ENCODE measurements at places on chromosomes 16 and 17. TPM values are rescaled to one million over a fixed set of nuclear protein-coding genes. Genes with fewer than 3 reads are reported as not detected.

The PHOSPHO1 gene
- 2.0 TPM for total RNA-seq

The ABCC3 gene
- total RNA-seq, result 54.9 TPM

DNA sequence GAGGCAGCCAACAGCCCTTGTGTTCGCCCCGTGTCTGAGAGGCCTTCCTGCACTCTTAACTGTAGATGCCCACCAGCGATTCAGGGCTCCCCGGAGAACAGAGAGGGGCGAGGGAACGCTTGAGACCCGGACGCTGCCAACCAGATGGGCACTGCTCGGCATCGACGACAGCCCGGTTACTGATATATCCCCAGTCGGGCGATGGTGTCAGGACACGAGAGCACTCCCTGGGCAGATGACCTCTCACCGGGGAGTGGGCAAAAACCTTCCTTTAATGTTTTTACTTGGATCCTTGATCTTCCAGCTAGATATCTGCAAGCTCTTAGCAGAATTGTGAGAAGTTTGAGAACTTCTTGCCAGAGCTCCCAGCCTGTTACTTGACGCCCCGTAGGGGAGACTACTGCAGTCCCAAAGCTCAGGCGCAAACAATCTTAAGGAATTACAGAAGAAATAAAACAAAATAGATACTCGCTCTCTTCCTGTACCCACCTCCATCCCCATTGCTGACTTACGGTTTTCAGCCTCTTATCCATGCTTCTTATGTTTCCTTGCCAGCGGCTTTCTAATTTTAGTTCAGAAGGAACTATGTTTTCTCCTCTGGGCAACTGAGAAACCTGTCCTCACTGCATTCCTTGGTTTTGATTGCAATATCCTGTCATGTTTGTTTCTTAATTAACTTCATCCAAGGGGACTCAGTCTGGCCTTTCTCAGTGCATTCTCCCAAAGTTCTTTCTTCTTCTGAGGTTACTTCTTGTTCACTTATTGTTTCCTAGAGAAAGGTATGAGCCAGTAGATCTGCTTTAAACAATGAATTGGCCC is 845 bp downstream of the SP2 start:
- no peak for DNase-seq

GRCh38 chr17:17966399-17966798 is 5.8 kb downstream of the TOM1L2 start:
- DNase-seq, result no peak

- no peak for DNase-seq
Observed at GRCh38 chr17:80318166-80318565, 57.5 kb downstream of the RNF213 start.

DNA sequence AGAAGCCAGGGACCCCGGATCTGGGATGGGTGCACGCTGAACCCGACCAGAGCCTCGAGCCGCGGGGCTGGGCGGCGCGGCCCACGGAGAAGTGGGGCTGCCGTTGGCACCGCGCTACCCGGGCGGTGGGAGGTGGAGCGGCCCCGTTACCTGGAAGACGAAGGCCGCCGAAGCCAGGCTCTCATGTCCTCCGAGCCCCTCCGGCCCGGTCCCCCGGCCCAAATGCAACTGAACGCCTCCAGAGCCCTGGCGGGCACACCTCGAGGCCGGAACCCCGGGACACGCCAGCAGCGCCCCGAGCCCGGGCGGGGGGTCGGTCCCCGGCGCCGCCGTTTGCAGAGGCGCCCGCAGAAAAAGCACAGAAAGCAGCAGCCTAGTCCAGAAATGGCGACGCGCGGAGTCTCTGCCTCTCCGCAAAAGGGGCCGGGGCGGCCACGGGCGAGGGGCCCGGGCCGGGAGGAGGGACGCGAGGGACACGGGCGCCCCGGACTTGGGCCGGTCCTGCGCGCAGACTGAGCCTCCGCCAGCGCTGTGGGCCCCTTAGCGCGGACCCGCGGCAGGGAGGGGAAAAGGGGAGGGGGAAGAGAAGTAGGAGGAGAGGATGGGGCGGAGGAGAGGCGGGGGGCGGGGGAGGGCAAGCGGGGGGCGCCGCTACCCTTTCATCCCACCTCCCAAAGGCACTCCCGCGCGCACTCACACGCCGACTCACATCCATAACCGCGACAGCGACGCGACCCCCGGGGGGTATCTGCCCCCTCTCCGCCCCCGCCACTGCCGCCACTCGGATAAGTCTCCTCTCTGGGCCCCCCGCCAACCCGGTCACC is 1.4 kb downstream of the AXIN2 start:
- DNase-seq, result peak; percentile 78

The ZNF174 gene
- 10.9 TPM for total RNA-seq

GRCh38 chr16:55710466-55710865 is 54.7 kb downstream of the SLC6A2 start:
- no peak for DNase-seq

DNA sequence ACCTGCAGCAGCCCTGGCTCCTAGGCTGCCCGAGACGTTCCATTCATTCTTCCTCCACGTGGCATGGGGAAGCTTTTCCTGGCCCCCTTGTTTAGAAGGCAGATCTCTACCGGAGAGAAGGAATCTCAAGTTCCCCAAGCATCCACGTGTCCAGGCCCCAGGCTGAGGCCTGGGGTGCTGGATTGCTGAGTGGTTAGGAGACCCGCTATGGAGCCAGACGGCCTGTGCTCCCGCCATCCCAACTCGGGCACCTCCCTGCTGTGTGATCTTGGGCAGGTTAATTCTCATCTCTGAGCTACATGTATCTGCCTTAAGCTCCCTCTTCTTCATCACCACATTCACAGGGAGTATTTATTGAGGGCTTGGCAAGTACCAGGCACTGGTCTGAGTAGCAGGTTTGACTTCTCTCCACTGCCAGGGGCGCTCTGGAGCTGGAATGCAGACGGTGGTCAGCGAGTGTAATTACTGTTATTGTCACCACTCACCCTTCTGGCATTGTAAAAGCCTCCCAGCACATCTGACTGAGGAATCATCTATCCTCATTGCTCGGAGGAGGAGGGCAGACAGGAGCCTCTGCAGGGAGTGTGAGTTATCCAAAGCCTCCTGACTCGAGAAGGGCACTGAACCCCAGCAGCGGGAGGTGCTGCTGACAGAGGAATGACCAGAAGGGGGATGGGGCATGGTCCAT is 1.1 kb upstream of the ADGRG1 start:
- DNase-seq, result no peak

The NPIPA3 gene
- 8.0 TPM for total RNA-seq

GRCh38 chr17:59435238-59435637 is 103.8 kb downstream of the YPEL2 start:
- no peak for DNase-seq

Measured in aorta (tissue), 5 donors.